Activated T-helper 2 cell treated with anti-CD3 and anti-CD28 coated beads, Interferon-gamma antibody, Interleukin-2, Interleukin-4, amounts not matched to agents 10 μg/mL and 5 μg/mL and 100 μg/mL, durations not matched to agents 14 hours and 24 hours and 36 hours (primary cell): ENCODE measurements at places on chromosomes 12 and 14. TPM values are rescaled to one million over a fixed set of nuclear protein-coding genes. Genes with fewer than 3 reads are reported as not detected.

The SMCO2 gene
- total RNA-seq = 1.3 and 1.4 TPM in 2 replicates

The SRGAP1 gene
- 0.07 TPM in 2 replicates for total RNA-seq

The FAM186B gene
- 0.30 and 0.37 TPM in 2 replicates for total RNA-seq

The PAX9 gene
- total RNA-seq = not detected in 2 replicates

DNA sequence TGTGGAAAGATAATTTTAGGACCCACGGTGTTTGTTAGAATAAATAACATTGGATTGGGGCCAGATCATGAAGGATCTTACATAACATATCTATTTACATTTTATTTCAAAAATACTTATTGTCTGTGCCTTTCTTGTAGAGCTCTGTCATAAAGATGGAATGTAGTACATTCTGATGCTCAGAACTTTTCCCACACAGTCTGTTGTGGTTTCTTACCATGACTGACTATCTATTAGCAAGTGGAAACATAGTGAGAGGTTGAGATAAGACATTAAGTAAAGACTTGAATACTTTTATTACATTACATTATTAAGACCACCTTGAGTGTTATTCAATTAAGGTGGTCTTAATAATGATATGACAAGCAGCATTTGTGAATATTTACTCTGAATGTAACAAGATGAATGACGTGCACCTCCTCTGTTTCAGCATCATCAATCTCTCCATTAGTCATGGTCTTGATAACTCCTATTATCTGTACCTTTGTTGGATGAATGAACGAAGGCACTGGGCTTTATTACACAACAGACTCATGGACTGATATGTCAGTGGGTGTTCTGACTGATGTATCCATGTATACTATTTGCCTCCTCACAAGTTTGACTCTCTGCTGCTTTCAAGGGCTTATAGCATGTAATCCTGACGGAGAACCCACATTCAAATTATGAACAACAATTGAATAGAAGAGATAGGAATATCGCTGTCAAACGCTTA is 883.0 kb upstream of the FLRT2 start:
- DNase-seq = no peak
- no peaks in the 10 kb centered on the region for H3K27me3 ChIP-seq
- no peak overlapping the region for H3K4me3 ChIP-seq
- no peaks in the 10 kb centered on the region for H3K4me1 ChIP-seq

- H3K27me3 ChIP-seq = peaks cover 22% of the 10 kb centered on the region
- peak overlapping the region; percentile 1 for H3K27ac ChIP-seq
- peak overlapping the region; percentile 7 for H3K4me3 ChIP-seq
These were observed 21.9 kb downstream of the CLEC9A start for GRCh38 chr12:10052193-10052913.

- H3K4me3 ChIP-seq = no peak overlapping the region
- no peaks in the 10 kb centered on the region for H3K4me1 ChIP-seq
- H3K36me3 ChIP-seq = no peaks in the 10 kb centered on the region
- H3K27me3 ChIP-seq = no peaks in the 10 kb centered on the region
- no peak overlapping the region for H3K27ac ChIP-seq
- DNase-seq = no peak
These were observed 37.1 kb downstream of the LRRK2 start for GRCh38 chr12:40261937-40262336.

GRCh38 chr12:79344855-79345847 is 345.6 kb downstream of the PAWR start:
- DNase-seq = no peak
- H3K4me3 ChIP-seq = no peak overlapping the region
- no peaks in the 10 kb centered on the region for H3K4me1 ChIP-seq
- no peaks in the 10 kb centered on the region for H3K27me3 ChIP-seq
- no peaks in the 10 kb centered on the region for H3K36me3 ChIP-seq
- H3K27ac ChIP-seq = no peak overlapping the region

- DNase-seq = no peak
- H3K27ac ChIP-seq = no peak overlapping the region
- no peaks in the 10 kb centered on the region for H3K36me3 ChIP-seq
- H3K27me3 ChIP-seq = peaks cover 18% of the 10 kb centered on the region
These were observed 13.1 kb upstream of the RIN3 start for GRCh38 chr14:92500491-92500941.

- DNase-seq = no peak
- no peak overlapping the region for H3K4me3 ChIP-seq
- H3K36me3 ChIP-seq = peaks cover 55% of the 10 kb centered on the region
- no peak overlapping the region for H3K27ac ChIP-seq
- H3K27me3 ChIP-seq = no peaks in the 10 kb centered on the region
These were observed 6.4 kb downstream of the AP5M1 start for GRCh38 chr14:57275023-57275664.

- H3K27me3 ChIP-seq = no peaks in the 10 kb centered on the region
- no peak for DNase-seq
- H3K27ac ChIP-seq = peak overlapping the region; percentile 82
- H3K4me3 ChIP-seq = peak overlapping the region; percentile 3
- peaks cover 60% of the 10 kb centered on the region for H3K4me1 ChIP-seq
- H3K36me3 ChIP-seq = peaks cover 41% of the 10 kb centered on the region
These were observed 221.9 kb upstream of the FOXN3 start for GRCh38 chr14:89638891-89639290.

DNA sequence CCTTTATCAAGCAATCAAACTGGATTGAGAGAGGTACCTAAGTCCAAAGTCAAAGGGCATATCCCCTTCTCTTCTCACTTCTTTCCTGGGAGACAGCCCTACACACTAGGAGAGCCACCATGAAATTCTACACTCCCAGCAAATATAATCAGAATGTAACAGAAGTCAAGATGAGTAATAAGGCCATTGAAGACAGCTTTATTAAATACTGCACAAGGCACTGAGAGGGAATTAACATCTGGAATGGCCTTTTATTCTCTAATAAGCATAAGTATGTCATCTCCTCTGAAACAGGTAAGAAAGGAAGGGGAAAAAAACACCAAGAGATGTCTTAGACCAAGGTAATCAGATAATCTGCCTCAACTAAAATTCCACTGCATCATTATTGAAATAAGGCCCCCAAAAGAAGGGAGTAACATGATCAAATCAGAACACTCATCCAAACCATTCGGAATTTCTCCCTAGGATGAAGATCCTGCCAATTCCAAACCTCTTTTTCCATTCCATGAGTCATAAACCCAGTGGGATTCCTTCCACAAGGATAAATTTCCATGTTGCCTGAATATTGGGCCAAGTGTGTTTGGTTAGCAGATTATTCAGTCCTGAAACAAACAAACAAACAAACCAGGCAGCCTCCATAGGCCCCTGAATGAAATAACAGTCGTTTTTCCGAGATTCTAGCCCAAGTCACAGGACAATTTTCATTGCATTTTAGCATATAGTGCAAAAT is 19.9 kb downstream of the SLC35F4 start:
- no peak for DNase-seq
- H3K27ac ChIP-seq = no peak overlapping the region
- no peaks in the 10 kb centered on the region for H3K36me3 ChIP-seq
- H3K27me3 ChIP-seq = no peaks in the 10 kb centered on the region
- H3K4me3 ChIP-seq = no peak overlapping the region
- H3K4me1 ChIP-seq = no peaks in the 10 kb centered on the region

- H3K4me3 ChIP-seq = no peak overlapping the region
- DNase-seq = no peak
- no peaks in the 10 kb centered on the region for H3K4me1 ChIP-seq
- H3K27ac ChIP-seq = no peak overlapping the region
- peaks cover 7% of the 10 kb centered on the region for H3K27me3 ChIP-seq
- H3K36me3 ChIP-seq = no peaks in the 10 kb centered on the region
These were observed 294.3 kb downstream of the APAF1 start for GRCh38 chr12:98939350-98939749.

- no peaks in the 10 kb centered on the region for H3K36me3 ChIP-seq
- no peak overlapping the region for H3K4me3 ChIP-seq
- H3K27ac ChIP-seq = no peak overlapping the region
- DNase-seq = no peak
- no peaks in the 10 kb centered on the region for H3K4me1 ChIP-seq
- H3K27me3 ChIP-seq = no peaks in the 10 kb centered on the region
These were observed 67.7 kb upstream of the CPM start for GRCh38 chr12:69000540-69001243.
